ENCODE measurements at places on chromosomes 4 and X.

DNA sequence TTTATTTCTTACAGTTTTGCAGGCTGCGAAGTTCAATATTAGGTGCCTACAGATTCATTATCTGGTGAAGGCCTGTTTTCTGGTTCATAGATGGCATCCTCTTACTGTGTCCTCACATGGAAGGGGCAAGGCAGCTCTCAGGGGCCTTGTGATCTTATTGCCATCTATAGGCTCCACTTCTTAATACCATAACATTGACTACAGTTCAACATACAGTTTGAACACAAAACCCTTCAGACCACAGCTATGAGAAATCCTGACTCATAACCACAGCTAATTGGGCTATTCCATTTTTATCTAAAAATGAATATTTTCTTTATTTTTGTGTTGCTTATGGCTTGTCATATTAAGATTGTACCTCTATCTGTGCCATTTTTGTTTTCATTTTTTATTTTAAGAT lies 72.3 kb downstream of the STAG2 start:
- no peak for DNase-seq

DNA sequence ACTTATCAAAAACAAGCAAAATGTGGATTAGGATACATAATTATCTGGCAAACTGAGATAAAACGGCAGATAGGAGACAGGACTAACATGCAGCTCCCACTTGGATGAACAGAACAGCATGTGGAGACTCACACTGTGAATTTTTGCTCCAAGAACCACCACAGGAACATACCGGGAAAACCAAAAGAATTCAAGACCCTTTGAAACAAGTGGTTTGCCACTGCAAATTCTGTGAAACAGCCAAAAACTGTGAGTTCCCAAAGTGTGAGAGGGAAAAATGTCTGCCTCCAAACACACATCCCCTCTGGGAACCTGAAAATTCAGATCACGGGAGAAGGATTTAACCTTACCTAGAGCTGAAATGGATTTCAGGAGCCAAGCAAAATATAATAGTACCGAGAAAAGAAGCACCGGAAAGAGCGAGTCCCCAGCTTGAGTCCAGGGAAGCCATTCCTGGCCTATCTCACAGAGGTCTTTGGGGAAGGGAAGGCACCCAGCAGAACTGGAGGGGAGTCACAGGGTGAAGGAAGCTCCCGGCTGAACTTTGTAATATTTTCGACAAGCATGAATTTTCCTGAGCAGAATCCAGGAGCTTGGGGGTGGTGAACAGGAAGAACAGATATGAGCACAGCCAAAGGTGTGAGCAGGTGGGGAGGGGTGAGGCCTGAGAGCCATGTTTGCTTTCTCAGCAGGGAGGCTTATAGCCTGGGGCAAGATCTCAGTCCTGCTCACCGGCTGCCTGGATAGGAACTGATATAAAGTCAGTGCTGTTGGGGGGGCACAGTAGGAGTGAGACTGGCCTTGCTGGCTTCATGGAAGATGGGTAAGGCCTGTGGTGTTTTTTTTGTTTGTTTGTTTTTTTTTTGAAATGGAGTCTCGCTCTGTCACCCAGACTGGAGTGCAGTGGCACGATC lies 23.9 kb downstream of the MANBA start:
- no peak for DNase-seq

- peak; percentile 31 for DNase-seq
Measured at GRCh38 chrX:69222103-69223090, 57.1 kb upstream of the PJA1 start.

DNA sequence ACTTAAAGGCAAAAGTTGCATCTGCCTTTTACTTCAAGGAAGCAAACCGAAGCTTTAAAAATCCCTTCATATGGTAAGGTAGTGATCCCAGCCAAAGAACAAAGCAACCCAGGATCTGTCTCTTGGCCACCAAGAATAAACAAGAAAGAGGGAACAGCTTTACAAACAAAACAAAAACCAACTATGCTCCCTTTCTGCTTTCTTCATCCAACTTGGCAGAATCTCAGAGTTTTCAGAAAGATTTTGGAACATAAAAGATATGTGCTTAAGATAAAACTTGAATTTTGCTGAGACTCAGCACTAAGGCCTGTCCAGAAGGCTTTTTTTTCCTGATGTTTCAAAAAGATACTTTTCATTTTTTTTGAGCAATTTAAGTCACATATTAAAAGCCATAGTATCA lies 94.0 kb downstream of the COL4A6 start:
- no peak for DNase-seq

DNA sequence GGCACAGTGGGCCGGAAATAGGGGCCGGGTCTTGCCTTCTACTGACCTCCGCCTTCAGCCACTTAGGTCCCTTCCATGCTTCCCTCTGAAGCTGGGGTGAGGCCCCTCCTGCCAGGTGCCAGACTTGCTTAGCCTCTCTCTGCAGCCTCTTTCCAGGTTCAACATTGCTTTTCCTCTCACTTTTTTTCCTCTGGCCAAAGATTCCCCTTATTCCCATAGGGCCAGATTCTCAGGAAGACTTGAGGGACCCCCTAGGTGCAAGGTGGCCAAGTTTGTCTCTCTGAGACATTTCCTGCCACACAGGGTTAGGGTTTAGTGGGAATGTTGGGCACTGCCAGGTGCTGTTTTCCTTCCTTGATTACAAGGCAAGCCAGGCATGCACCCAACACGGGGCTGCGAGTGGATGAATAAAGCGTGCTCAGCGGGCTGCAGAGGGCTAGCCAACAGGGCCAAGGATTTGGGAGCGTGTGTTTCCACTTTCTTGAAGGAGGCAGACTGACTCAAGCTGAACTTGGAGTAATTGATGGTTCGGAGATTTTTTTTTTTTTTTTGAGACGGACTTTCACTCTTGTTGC lies 7.6 kb upstream of the GJB1 start:
- DNase-seq = no peak

- no peak for DNase-seq
Measured at GRCh38 chr4:3498901-3499510, 33.2 kb downstream of the LRPAP1 start.

- no peak for DNase-seq
Measured at GRCh38 chrX:104334971-104335370, 80.2 kb upstream of the ESX1 start.

- DNase-seq = peak; percentile 4
Measured at GRCh38 chr4:123564758-123565346, 168.3 kb downstream of the SPRY1 start.

DNA sequence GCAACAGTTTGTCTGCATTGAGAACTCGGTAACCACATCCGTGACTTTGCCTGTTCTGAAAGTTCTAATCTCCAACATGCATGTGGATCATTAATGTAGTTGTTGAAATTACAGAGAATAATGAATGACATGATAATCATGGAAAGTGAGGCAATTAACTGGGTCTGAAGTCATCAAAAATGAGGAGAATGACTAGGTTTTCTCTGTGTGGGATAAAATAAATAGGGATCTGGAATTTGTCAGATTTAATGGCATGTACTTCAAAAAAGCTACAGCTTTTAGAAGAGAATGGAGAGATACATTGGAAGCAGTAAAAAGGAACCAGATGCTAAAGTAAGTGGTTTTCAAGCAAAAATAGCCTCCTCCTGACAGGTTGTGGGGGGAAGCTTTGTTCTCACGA lies 59.3 kb downstream of the AFM start:
- DNase-seq = no peak

GRCh38 chrX:63282077-63282476 lies 69.1 kb downstream of the SPIN4 start:
- no peak for DNase-seq

DNA sequence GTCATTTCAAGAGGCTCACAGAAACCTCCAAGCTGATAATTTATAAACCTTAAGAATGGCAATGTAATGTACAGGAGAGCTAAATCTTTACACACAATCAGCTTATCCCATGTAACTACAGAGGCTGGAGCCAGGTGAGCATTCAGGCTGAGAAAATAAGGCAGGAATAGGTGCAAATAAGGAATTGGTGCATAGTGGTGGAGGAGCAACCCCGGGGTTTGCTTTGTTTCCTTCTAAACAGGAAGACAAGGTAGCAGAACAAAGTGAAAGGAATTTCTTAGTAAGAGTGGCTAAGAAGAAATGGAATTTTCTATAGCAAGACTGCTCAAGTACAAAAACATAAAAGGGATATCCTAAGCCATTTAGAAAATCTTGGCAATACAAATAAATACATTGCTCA lies 82.4 kb downstream of the NR3C2 start:
- no peak for DNase-seq

DNA sequence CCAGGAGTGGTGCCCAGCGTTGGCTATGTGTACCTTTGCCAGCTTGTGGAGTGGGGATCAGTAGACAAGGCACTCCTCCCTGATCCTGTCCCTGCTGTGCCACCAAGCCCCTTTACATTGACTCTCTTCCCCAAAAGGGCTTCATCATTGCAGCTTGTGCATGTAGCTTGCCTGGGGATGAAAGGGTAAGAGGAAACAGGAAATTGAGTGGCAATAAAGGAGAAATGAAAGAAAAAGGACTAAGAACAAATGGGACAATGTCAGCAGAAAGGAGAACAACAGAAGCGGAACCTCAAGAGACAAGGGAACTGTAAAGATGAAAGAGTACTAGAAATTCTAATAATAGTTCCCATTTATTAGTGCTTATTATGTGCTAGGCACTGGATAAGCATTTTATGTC lies 8.7 kb upstream of the IL13RA1 start:
- no peak for DNase-seq

DNA sequence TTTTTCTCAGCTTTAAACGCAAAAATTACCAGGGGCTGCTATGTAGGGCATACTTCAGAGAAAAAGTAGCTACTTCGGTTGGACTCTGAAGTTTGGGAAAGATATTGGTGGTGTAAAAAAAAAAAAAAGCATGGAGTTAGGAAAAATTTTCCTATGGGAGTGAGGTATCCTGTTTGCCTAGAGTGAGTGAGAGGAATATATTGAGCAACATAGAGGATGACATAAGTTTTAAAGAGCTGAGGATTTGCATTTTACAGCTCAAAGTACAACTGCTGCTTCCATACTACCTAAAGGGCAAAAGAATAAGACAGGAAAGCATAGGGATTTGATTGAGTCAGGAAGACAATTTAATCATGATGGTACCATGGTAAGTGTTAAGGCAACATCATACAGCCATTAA lies 7.3 kb downstream of the GPRASP1 start:
- DNase-seq = no peak

All from activated CD8-positive, alpha-beta memory T cell treated with anti-CD3 and anti-CD28 coated beads for 1 hour (primary cell).